Stimulated activated CD4-positive, alpha-beta T cell treated with anti-CD3 and anti-CD28 coated beads, Interleukin-1b, Interleukin-23, amount 100 ng/mL, for 48 hours (primary cell): ENCODE measurements at places on chromosomes 13 and 19.

GRCh38 chr13:80011448-80012212, 329.3 kb downstream of the SPRY2 start:
- no peak for DNase-seq

DNA sequence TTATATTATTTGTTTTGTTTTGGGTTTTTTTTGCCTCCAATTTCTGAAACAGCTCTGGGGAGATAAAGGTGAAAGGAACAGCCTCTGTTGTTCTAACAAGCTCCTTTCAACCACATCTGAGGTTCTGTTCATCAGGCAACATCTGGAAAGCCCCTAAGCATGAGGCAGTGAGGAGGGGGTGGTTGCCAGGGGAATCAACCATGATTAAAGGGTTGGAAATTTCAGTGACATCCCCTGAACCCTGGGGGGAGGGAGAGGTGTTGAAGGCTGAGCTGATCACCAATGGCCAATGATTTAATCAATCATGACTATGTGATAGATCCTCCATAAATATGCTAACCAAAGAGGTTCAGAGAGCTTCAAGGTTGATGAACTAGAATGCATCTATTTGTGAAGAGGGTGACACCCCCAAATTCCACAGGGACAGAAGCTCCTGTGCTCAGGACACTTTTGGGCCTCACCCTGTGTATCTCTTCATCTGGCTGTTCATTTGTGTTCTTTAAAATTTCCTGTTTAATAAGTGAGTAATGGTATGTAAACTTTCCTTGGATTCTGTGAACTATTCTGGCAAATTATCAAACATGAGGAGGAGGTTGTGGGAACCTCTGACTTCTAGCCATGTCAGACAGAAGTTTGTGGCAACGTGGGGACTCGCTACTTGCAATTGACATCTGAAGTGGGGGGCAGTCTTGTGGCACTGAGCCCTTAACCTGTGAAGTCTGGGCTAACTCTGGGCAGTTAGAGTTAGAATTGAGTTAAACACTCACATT, 221.3 kb downstream of the NHLRC3 start:
- DNase-seq: peak; percentile 13

- DNase-seq: no peak
Observed at GRCh38 chr13:113448545-113448884, 4.8 kb downstream of the ADPRHL1 start.

- no peak for DNase-seq
Observed at GRCh38 chr13:78309497-78310180, 293.7 kb downstream of the POU4F1 start.

- DNase-seq: no peak
Observed at GRCh38 chr19:19111967-19112580, 26.2 kb downstream of the TMEM161A start.

DNA sequence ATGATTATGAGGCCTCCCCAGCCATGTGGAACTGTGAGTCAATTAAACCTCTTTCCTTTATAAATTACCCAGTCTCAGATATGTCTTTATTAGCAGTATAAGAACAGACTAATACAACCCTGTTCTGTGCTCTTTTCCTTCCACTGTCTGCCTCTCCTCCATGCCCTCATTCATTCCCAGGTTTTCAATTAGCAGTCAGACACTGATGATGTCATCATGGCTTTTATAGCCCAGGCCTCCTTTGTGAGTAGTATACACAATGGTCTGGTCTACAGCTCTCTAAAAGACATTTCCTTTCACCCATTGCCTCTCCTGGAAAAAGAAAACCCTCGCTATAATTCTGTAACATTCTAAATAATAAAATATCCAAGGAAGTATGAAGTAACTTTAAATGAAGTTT, 25.5 kb downstream of the FGF14 start:
- DNase-seq: no peak

GRCh38 chr19:33189453-33189852, 4.7 kb upstream of the LRP3 start:
- no peak for DNase-seq

DNA sequence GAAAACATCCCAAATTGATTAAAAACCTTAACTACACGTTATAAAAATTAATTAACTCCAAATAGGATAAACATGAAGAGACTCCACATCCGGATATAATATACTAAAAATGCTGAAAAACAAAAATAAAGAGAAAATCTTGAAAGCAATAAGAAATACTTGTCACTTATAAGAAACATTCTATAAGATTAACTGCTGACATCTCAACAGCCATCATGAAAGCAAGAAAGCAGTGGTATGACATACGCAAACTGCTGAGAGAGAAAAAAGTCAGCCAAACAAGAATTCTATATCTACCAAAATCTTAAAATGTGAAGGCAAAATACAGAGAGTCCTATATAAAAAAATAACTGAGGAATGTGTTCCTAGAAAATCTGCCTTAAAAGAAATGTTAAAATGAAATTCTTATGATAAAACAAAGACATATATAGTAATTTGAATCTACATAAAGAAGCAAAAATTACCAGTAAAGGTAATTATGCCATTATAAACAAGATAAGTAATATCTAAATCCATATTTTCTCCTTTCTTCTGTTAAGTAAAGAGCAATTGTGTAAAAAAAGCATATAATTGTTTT, 1851.1 kb downstream of the PCDH9 start:
- DNase-seq: no peak

DNA sequence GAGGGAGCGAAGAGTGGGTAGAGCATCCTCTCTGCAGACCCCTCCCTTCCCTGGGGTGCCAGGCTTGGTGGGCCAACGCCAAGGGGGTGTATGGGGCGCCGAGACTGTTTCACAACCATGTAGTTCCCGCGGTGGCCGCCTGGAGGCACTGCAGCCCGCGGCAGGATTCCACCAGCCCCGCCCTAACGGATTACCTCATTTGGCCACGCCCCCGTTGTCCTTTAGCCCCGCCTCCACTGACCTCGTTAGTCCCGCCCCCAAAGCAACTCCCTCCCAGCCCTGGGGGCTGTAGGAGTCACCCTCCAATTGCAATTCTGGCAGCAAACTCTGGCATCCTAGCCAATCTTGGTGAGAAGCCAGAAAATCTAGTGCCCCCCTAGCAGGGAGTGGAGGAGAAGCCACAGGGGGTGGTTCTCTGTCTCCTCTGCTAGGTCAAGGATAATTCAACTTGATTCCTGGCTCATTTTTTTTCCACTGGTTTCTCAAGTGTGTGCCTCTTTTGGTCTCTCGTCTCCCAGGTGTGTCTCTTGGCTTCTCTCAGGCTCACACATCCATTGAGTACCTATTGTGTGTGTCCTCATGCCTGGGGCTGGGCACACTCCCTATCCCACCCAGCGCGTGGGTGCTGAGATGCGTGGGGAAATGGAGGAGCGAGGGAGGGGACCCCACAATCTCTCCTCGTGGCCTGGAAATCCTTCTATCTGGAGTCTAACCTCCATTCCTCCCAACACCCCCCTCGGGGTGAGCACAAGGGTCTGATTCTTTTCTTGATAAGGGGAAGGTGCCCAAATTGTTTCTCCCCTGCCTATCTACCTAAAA, 2.0 kb downstream of the OLFM2 start:
- DNase-seq: peak; percentile 86

DNA sequence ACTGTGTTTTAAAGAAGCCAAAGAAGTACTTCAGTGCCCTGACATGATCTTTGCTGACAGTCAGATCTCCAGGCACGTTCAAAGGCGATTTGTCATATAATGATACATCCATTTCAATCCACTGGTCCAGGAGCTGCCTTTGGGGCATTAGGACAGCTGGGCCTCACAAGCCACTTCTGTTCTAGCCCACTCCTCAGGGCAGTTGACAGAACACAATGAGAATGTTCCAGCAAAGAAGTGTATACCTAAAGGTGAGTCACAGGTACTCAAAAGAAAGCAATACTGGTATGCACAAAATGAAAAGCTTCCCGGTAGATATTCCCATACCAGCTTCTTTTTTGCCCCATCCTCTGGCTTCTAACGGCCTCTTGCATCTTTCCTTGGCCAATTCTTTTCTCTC, 12.5 kb upstream of the MAP3K10 start:
- no peak for DNase-seq

DNA sequence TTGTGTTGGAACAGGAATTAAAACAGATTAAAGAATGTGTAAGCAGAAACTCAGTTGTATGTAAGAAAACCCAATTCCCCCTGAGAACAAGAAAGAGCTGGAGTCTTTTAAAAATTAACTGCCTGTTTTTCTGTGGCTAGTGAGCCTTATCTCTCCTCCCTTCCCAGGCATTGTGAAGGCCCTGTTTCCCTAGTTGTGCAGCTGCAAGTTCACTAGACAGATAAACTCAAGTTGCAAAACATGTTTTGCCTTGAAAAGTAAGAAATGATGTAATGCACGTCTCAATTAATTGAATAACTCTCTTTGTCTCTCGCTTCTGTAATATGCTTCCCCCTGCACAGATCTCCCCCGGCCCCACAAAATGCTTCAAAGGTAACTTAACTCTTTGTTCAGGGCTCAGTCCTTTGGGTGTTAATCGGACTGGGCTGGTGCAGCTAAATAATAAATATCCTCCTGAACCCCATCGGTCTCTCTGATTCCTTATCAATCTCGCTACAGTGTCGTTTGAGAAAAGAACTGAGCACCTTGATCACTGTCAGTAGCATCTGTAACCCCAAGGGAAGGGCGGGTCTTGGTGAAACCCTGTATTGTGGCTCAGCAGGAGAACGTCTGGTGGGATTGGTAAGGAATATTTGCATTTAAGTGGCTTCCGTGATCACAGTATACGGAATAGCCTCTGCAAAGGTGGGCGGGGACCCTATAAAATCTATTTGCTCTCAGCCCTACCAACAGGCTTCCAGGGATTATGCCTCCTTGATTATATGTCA, 1.6 kb upstream of the ZNF556 start:
- DNase-seq: no peak

DNA sequence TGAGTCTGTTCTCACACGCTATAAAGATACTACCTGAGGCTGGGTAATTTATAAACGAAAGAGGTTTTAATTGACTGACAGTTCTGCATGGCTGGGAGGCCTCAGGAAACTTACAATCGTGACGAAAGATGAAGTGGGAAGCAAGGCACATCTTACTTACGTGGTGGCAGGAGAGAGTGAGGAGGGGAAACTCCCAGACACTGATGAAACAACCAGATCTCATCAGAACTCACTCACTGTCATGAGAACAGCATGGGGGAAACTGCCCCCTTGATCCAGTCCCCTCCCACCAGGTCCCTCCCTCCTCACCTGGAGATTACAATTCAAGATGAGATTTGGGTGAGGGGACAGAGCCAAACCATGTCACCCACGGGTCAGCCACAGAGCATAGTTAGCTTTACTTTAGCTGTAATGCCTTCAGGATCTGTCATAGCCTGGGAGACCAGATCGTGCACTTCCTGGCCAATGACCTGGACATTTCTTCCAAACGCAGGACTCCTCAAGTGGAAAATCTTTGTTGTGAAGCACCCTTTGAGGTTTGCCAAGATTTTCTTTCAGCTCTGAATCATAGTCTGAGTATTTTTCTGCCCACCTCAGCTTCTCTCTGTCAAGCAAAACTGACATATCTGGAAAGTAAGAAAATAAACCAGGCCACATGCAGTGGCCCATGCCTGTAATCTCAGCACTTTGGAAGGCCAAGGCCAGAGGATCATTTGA, 25.2 kb upstream of the HIF3A start:
- peak; percentile 21 for DNase-seq

- no peak for DNase-seq
Observed at GRCh38 chr13:110263404-110263803, 43.6 kb downstream of the COL4A1 start.

DNA sequence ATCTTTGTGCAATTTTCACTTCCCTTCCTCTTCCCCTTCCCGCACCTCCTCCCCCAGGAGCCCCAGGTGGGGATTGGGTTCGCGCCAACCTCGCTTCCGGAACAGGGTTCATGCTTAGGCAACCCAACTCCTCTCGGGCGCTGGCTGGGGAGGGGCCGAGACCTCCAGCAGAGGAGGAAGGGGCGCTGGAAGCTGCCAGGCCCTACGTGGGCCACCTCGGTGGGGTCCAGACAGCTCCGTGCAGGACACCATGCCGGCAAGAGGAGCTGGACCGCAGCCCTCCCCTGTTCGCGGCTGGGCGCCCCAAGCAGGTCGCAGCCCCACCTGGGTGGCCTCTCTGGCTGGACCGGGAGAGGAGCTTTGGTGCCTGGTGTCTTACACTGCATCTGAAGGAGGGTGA, 91.1 kb downstream of the SPACA7 start:
- no peak for DNase-seq

- no peak for DNase-seq
Observed at GRCh38 chr13:113811081-113811928, 52.3 kb downstream of the TMEM255B start.

DNA sequence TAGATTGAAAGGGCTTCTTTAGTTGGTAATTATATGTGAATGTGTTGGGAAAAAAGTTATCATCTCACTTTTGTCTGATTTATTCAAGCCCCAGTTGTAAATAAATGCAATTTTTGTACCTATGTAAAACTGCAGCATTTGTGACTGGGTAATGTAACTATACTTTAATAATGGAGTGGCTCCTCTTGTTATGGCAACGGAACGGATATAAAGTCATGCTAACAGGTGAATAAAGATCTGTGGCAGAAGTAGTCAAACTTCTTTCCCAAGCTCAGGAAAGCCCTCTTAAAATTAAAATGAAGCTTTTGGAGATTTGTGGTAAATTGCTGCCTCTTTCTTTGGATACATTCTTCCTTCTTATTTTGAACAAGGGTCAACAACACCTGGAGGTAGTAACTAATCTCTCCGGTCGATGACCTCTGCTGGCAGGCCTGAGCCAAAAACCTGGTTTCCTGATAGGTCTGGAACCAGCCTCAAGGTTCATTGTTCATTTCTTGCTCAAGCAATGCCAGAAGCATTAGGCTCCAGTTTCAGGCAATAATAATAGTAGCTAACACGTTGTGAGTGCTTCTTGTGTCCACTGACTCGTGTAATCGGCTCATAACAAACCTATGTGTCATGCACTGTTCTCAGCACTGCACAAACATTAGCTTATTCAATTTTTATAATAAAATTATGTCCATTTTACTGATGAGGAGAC, 313.4 kb upstream of the DACH1 start:
- DNase-seq: no peak

DNA sequence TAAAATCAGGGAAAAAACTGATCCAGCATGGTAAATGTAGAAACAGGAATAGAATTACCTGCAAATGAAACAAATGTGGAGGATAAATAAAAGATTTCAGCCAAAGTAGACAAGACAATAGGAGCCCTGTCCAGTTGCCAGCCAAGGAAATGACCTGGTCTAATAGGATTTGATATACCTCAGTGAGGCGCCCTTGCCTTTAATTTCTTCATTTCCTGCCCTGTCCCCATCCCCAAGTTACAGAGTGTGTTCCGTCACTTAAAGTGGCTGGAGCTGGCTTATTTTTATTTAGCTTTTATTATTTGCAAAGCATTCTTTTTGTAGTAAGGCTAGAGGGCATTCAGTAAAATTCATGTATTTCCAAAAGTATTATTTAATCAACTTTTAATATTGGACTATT, 1022.0 kb downstream of the EFNB2 start:
- DNase-seq: no peak
